Heart right ventricle (tissue), 16 donors: ENCODE measurements at places on chromosomes 11 and 22. TPM values are rescaled to one million over a fixed set of nuclear protein-coding genes. Genes with fewer than 3 reads are reported as not detected.

Gene FADS3
- total RNA-seq: 119 TPM

Gene MAJIN
- total RNA-seq: not detected

Gene ALG9
- total RNA-seq: 16.6 TPM

Gene PCSK7
- total RNA-seq: 20.5 TPM

Gene CNTN5
- total RNA-seq: not detected

Gene FOLR3
- total RNA-seq: 1.1 TPM

Gene SLC22A8
- total RNA-seq: not detected

Gene TRIM51
- total RNA-seq: not detected

Gene OR4D9
- not detected for total RNA-seq

Gene LSP1
- 18.6 TPM for total RNA-seq

Gene LYVE1
- total RNA-seq: 5.3 TPM

Gene C11orf91
- not detected for total RNA-seq

Gene C11orf65
- total RNA-seq: 0.64 TPM

Gene SUSD2
- 6.1 TPM for total RNA-seq

Gene PKDREJ
- total RNA-seq: 0.14 TPM

Gene BTBD18
- total RNA-seq: not detected

Gene CRYAB
- 8,011 TPM for total RNA-seq

Gene RAB38
- 0.31 TPM for total RNA-seq

Gene SPDYC
- total RNA-seq: not detected

Gene DEFB108B
- total RNA-seq: not detected

Gene C11orf86
- total RNA-seq: not detected

Gene KRTAP5-7
- not detected for total RNA-seq

Gene OR4S1
- not detected for total RNA-seq

Gene KRTAP5-9
- not detected for total RNA-seq

Gene CSNK1E
- 64.1 TPM for total RNA-seq

Gene MYO18B
- 149 TPM for total RNA-seq

Gene OR51B2
- total RNA-seq: not detected

Gene DDIAS
- 1.3 TPM for total RNA-seq

Gene RIMBP3B
- total RNA-seq: 0.21 TPM

Gene PRR33
- total RNA-seq: 2.6 TPM

Gene SHISAL1
- total RNA-seq: 0.15 TPM

Gene LIN7C
- 18.1 TPM for total RNA-seq

Gene CBLIF
- total RNA-seq: not detected

Gene TSGA10IP
- total RNA-seq: not detected

Gene GLB1L2
- total RNA-seq: 0.60 TPM

Gene MMP1
- not detected for total RNA-seq

Gene PACSIN2
- total RNA-seq: 69.7 TPM

Gene CRYBA4
- total RNA-seq: not detected

Gene MS4A3
- total RNA-seq: not detected

Gene WBP2NL
- not detected for total RNA-seq

Gene RFPL1
- not detected for total RNA-seq

Gene ALDH3B1
- total RNA-seq: 3.8 TPM

Gene HBG2
- not detected for total RNA-seq

Gene NXPE1
- not detected for total RNA-seq

Gene AQP11
- 2.1 TPM for total RNA-seq
